ENCODE measurements at places on chromosomes 6 and 20. TPM values are rescaled to one million over a fixed set of nuclear protein-coding genes. Genes with fewer than 3 reads are reported as not detected.

DNA sequence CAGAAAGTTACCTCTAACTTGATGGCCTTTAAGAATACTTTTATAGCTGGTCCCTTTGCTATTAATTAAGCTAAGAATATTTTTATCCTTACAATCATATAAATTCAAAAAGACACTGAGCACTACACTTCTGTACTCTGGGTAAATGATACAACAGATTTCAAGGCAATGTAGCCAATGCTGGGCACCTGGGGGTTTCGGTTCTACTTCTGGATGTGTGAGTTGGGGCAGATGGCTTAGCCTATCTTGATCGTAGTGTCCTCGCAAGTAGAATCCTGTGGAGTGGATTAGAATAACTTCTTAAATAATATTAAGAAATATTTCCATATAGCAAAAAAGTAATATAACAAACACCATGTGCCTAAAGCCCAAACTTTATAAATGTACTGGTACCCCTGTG lies 96.9 kb upstream of the NT5E start:
- no peaks in the 10 kb centered on the region for H3K27me3 ChIP-seq
- H3K36me3 ChIP-seq = no peaks in the 10 kb centered on the region
- H3K4me3 ChIP-seq = no peak overlapping the region
- DNase-seq = no peak
- H3K27ac ChIP-seq = no peak overlapping the region

MCCD1 gene
- not detected for polyA plus RNA-seq

CYB5R4 gene
- polyA plus RNA-seq = 20.0 TPM

DNA sequence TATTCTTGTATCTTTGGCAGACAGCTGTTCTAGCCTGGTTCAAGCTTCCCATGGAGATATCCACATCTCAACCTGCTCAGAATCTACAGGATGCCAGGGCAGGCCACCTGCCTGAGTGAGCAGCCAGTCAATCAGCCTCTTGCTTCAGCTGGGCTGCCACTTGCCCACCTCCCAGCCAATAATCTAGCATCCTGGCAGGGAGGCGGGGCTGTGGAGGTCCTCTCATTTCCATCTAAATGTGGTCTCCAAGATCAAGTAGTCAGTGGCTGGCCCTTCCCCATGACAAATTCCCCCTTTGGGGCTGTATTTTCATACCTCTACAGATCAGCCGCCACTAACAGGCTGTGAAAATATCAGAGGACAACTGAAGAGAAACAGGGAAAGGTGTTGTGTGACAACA lies 33.0 kb upstream of the SPDEF start:
- H3K27me3 ChIP-seq = no peaks in the 10 kb centered on the region
- H3K4me1 ChIP-seq = no peaks in the 10 kb centered on the region
- no peak overlapping the region for H3K4me3 ChIP-seq
- H3K36me3 ChIP-seq = peaks cover 7% of the 10 kb centered on the region

DNA sequence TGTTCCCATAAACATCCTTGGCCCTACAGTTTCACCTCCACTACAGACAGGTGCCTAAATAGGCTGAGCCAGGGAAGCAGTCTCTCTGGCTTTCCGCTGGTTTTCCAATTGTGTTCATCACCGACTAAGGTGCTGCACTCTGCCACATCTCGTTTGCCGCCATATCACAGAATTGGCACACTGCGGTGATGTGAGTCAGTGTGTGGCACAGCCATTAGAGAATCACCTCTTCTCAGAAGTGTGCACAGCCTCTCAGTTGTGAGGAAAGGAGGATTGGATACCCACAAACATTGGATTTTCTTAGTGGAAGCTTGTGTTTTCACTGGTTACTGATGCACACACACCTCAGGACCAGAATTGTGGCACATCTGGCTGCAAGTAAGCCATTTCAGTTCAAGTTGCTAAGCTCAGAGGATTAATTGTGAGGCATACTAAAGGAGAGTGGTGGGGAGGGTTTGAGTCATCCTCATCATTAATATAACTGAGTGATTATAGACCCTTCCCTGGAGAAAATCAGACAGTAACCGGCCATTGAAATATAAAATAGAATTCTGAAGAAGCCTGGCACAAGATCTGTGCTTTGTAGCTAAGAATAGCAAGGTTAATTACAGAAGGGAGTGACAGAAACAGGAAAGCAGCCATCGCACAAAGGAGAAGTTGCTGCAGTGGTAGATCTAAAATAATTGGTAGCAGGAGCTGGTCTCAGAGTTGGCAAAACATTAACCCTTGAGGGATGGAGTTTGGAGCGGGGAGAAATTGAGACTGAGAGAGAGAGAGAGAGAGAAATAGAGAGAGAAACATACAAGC lies 506.9 kb downstream of the LMBRD1 start:
- no peak overlapping the region for H3K27ac ChIP-seq
- no peak overlapping the region for H3K4me3 ChIP-seq
- no peak for DNase-seq
- no peaks in the 10 kb centered on the region for H3K36me3 ChIP-seq
- H3K4me1 ChIP-seq = no peaks in the 10 kb centered on the region
- no peaks in the 10 kb centered on the region for H3K27me3 ChIP-seq

- no peaks in the 10 kb centered on the region for H3K36me3 ChIP-seq
- no peak for DNase-seq
- H3K27ac ChIP-seq = no peak overlapping the region
These were observed 218.7 kb downstream of the FUT9 start for GRCh38 chr6:96234444-96234843.

GRCh38 chr6:2917065-2917464 lies 14.0 kb upstream of the SERPINB9 start:
- no peak overlapping the region for H3K4me3 ChIP-seq
- no peaks in the 10 kb centered on the region for H3K36me3 ChIP-seq
- no peaks in the 10 kb centered on the region for H3K27me3 ChIP-seq

DNA sequence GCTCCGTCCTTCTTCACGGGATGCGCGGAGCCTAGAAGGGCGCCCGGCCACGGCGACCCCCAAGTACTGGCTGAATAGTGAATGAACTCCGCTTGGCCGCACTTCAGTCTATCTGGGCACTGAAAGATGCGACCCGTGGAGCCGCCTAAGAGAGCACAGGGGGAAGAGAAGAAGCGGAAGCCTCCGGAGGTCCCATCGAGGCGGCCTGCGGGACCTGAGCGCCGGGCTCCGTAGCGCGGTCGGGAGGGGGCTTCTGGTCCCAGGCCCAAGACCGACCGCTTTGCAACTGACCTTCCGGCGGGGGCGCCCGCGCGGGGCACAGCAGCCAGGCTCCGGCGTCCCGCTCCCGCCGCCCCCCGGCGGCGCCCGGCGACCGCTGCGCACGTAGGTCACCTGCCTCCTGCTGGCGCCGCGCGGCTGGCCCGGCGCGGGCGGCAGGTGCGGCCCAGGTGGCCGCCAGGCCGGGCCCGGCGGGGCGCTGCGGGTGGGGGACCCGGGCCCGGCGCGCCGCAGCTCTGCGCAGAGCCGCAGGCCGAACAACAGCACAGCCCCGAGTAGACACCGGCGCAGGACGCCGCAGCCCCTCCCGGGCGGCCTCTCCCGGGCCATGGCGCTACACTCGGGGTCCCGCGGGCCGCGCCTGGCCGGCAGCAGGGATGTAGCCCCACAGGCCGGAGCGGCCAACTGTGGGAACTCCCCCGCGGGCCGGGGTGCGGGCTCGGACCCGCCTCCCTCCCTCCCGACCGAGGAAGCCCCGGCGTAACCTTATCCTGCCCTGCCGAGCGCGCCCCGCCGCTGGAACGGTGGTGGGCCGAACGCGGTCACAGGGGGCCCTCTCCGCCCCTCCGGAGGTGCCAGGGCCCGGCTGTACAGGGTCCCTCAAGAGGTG lies at the start of gene METTL24:
Gene METTL24, minus strand, starts transcription at position 686 of the 889 bp plus-strand sequence. Its CDS starts 77 bp downstream, at position 609.
- peak within 1 kb of the TSS; percentile 35 for H3K4me3 ChIP-seq
- H3K27ac ChIP-seq = no peak within 1 kb of the TSS
- H3K27me3 ChIP-seq = peaks cover 7% of the 10 kb centered on the region
- DNase-seq = peak; percentile 10
- no peaks in the 10 kb centered on the region for H3K4me1 ChIP-seq
- no peaks in the 10 kb centered on the region for H3K36me3 ChIP-seq

CDSN gene
- not detected for polyA plus RNA-seq

DNA sequence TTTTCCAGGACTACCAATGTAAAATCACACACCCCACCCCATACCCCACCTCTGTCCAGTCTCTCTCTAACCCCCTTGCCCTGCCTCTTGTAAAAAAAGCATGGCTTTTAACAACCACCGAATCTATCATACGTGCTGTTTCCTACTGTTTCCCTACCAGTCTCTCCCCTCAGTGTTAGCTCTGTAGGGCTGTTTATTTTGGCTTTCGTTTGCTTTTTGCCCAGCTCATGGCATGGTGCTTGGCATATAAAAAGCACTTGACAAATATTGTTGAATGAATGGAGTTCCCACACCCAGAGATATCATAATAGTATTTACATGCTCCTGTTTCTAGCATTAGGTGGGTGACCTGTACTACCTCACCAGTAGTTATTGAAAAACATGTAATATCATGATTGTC lies 148.2 kb downstream of the OPRM1 start:
- no peak for DNase-seq
- no peak overlapping the region for H3K27ac ChIP-seq
- H3K27me3 ChIP-seq = no peaks in the 10 kb centered on the region

DNA sequence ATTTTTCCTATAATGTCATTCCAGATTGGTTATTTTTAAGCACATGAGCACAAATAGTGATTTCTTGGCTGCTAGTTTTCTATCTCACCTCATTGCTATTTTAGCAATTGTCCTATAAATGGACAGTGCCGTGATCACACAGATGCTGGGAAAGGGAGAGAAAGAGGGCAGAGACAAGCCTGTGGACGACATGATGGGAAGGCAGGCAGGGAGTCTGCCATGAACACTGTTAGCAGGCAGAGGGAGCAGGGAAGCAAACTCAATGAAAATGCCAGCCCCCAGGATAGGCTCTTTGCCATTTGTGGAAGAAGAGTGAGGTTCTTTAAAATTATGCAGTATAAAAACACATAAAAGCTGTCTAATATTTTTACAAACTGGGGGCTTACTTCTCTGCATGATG lies 96.8 kb downstream of the ADTRP start:
- no peaks in the 10 kb centered on the region for H3K27me3 ChIP-seq
- no peaks in the 10 kb centered on the region for H3K4me1 ChIP-seq
- no peaks in the 10 kb centered on the region for H3K36me3 ChIP-seq
- no peak overlapping the region for H3K4me3 ChIP-seq
- no peak for DNase-seq

Data from naive thymus-derived CD4-positive, alpha-beta T cell (primary cell).